ENCODE measurements at places on chromosomes 16 and 17.

GRCh38 chr17:51743477-51743876, 415.0 kb downstream of the CA10 start:
- DNase-seq, result no peak

GRCh38 chr17:63445571-63445953, 544 bp downstream of the CYB561 start:
- peak; percentile 25 for DNase-seq

GRCh38 chr16:29915590-29916247, 10.3 kb downstream of the KCTD13 start:
- DNase-seq, result no peak

DNA sequence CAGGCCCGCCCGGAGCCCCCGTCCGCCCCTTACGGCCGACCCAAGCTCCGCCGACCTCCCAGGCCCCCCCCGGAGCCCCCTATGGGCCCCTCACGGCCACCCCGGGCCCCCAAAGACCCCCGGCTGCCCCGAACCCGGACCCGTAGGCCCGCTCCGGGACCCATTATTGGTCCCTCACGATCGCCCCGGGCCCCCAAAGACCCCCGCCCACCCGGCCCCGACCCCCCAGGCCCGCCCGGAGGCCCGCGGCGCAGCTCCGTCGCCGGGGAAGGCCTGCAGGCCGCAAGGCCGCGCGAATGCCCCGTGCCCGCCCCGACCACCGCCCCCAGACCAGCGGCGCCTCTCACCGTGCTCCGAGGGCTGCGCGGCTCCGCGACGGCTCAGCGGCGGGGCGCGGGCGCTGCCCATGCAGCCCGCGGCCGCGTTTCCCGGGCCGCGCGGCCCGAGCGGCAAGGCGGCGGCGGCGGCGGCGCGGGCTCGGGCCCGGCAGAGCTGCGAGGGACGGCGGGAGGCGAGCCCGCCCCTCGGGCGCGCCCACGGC, 393 bp downstream of the ANKRD11 start:
- DNase-seq, result no peak

DNA sequence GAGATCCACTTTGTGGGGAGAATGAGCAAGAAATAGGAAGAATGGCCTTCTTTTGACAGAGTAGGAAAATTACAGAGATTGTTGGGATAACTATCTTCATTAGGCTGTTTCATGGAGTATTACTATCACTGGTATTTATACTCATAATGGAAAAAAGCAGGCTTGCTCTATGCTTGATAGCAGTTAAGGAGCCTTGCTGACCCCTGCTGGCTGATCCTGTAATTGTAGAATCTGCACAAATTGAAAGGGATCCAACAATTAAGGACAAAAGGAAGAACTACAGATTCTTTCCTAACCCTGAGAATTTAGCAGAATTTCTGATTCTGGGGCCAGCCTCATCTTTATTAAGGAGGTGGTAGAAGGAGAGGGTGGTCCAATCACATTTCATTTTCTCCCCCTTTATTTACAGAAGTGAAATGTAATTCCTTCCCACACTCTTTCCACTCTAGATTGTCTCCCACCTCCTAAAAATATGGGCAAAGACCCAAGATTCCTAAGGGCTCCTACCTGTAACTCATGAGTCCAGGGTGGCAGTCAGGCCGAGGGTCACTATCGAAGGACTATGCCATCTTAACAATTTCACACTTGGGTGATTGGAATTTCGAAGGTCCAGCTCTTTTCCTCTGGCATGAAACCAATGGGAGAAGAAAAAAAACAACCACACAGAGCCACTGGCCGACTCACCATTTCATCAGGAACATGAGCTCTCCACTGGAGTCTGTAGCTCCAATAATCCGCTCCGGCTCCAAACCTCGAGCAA, 26.3 kb downstream of the NFE2L1 start:
- peak; percentile 71 for DNase-seq

GRCh38 chr17:32648450-32648849, 161.7 kb downstream of the CDK5R1 start:
- DNase-seq, result no peak

- DNase-seq, result no peak
Observed at GRCh38 chr17:80773243-80773991, 218.2 kb upstream of the CHMP6 start.

GRCh38 chr17:71402007-71402406, 718.8 kb upstream of the SOX9 start:
- no peak for DNase-seq

- no peak for DNase-seq
Observed at GRCh38 chr17:56636265-56636664, 42.8 kb downstream of the NOG start.

DNA sequence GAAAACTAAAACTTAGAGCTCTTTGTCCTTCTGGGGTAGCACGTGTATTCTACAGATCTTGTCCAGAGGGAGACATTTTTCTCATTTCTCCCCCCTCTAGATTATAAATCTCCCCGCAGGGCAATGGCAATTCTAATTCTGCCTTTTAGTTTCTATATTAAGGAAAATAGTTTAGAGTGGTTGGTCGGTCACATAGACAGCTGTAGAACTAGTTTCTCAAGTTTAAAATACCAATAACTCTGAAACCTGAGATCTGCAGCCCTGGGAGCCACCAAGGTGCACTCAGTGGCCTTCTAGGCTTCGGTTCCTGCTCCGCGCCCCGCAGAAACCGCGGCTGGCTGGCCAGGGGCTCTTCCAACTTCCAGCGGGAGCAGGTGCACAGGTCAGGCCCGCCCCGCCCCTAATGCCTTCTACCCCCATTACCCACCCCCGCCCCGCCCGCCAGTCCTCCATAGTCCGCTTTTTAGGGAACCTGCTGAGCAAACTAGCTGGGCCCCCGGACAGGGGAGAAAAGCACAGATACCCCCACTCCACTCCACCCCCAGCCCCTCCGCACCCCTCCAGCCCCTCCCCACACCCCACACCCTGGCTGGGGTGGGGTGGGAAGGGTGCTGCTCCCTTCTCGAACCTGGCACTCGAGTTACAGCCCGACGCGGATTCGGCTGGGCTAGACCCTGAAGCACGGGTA, 431 bp downstream of the SLFN11 start:
- peak; percentile 84 for DNase-seq

GRCh38 chr17:65173284-65173793, 36.2 kb downstream of the RGS9 start:
- no peak for DNase-seq

DNA sequence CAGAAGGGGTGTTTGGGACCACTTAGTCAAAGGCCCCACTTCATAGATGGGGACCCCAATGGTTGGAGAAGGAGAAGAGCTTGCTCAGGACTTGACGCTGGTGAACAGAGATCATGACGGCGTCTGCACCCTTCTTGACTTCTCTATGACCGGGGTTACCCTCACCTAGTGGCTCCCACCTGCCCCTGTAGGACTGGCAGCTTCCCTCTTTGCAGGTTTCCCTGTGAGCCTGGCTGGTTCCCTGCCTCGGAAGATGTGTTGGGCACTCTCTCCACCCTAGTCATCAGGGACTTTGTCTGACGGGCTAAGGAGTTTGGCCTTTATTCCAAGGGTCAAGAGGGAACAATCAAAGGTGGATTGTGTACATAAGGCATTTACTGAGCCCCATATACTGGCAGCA, 22.7 kb downstream of the TBX4 start:
- no peak for DNase-seq

GRCh38 chr17:41602524-41602923, 10.0 kb downstream of the KRT16 start:
- no peak for DNase-seq

DNA sequence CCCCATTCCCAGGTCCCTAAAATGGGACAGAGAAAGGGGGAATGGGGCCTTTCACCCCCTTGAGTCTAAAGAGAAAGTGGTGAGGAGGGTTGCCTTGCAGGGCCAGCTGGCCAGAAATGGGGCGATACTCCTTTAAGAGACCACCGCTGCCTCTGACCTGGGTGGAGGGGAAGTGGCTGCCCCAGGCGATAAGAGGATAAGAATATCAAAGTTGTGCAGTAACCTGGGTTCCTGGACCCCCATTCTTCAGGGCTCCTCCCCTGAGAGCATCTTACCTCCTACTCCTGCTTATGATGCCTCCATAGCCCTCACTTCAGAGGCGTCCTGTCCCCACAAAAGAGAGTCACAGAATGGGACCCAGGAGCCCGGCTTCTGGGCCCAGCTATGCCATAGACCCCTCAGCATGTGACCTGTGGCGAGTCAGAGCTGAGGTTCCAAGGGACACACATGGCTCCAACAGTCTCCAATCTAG, 5.2 kb upstream of the TSPOAP1 start:
- DNase-seq, result no peak

GRCh38 chr17:34974794-34975785, 5.2 kb upstream of the LIG3 start:
- DNase-seq, result no peak

DNA sequence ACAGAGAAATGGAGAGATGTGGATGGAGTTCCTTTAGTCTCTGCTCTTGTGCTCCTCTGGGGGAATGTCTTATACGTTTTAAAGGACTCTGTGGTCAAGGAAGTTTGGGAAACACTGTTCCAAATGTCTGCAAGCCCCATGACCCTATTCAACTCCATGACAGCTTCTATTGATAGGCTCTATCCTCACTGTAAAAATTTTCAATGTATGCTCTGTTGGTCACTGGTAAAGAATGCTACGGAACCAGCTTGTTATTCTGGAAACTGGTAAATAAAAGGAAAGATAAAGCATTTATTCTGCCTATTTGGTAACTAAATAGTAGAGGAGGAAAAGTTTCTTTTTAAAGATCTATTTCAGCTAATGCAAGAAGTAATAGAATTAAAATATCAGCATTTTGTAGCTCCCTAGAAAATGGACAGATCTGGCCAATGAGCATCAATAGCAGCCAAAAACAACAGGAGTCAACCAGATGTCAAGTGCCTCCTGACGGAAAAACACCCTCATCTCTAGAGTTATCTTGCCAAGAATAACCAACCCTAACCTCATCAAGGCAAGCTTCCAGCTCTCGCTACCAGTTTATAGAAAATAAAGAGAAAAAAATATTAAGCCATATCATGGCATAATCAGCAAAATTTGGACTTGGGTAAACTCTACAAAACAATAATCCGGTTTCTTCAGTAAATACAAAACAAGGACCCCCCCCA, 16.1 kb downstream of the GDE1 start:
- no peak for DNase-seq

GRCh38 chr17:77923776-77924513, 34.6 kb upstream of the TNRC6C start:
- peak; percentile 64 for DNase-seq

DNA sequence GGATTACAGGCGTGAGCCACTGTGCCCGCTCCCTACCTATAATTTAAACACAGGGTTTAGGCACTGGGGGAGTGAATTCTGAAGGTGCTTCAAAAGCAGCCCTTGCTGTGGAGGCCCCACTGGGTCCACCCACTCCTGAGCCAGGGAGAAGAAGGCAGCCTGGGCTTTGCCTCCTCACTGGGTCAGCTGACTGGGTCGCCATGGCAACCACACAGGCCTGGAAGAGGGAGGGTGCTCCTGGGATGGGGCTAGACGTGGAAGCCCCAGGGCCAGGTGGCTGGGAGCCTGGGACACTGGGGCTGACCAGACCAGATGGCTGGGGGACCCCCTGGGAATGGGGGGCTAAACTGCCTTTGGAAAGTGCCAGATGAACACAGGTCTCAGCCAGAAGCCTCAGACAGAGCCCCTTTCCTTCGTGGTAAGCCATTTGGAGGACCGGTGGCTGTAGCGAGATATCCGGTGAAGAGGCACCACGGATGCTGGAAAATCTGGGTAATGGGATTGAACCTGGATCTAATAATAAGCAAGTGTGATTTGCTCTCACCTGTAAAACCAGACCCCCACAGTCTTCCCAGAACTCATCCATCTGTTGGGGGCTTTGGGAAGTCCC, 32.9 kb downstream of the TRARG1 start:
- DNase-seq, result no peak

- DNase-seq, result no peak
Observed at GRCh38 chr17:40596261-40596919, 31.1 kb upstream of the CCR7 start.

- no peak for DNase-seq
Observed at GRCh38 chr16:83475108-83475507, 332.7 kb upstream of the HSBP1 start.

GRCh38 chr17:66126231-66126630, 65.7 kb downstream of the CEP112 start:
- no peak for DNase-seq

DNA sequence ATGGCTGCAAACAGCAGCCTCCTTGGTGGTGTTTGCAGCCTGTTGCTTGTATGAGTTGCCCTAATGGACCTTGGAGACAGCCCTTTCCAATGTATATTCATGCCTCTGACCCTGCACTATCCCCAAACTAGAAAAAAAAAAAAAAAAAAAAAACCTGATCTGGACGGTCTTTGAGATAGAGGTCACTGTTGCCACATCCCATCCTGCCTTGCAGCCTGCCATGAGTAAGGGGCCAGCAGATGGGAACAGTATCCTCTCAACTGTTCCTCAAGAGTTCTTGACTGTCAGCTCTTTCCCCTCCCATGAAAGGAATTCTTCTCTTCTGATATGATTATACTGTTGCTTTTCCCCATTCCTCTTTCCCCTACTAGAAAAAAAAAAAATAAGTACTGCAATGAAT, 152.4 kb downstream of the SSH2 start:
- DNase-seq, result no peak

- DNase-seq, result peak; percentile 67
Observed at GRCh38 chr17:81722184-81723120, 10.4 kb downstream of the SLC25A10 start.

GRCh38 chr16:79316004-79316458, 284.5 kb downstream of the MAF start:
- DNase-seq, result no peak

DNA sequence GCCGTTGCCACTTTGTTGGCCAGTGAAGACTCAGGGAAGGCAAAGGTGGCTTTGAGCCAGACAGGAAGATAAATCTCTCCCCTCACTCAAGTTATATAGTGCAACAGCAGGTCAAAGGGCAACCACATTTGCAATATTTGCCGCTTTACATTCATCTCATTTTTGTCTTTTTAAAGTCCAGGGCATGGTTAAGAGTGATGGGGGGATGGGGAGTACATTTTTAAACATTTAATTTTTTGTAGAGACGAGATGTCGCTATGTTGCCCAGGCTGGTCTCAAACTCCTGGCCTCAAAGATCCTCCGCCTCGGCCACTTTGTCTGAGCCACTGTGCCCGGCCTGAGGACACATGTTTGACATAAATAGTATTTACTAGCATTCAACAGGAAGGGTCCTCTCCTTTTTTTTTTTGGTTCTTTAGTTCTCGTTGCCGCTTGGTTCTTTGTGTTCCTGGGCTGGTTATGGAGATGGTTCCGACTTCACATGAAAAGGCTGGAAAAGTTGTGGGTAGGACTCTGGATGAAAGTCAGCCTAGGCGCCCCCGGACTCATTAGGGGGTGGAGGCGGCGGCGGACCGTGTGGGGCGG, 95.7 kb downstream of the RAB11FIP4 start:
- DNase-seq, result no peak

GRCh38 chr17:7314719-7315569, at the start of gene GPS2:
Gene GPS2, minus strand, starts transcription at chr17:7315360. Its CDS starts 308 bp downstream, at chr17:7315052.
- peak; percentile 93 for DNase-seq

- no peak for DNase-seq
Observed at GRCh38 chr17:69913216-69913615, 161.8 kb upstream of the KCNJ16 start.
